ENCODE measurements at places on chromosomes 6 and 20. TPM values are rescaled to one million over a fixed set of nuclear protein-coding genes. Genes with fewer than 3 reads are reported as not detected.

DNA sequence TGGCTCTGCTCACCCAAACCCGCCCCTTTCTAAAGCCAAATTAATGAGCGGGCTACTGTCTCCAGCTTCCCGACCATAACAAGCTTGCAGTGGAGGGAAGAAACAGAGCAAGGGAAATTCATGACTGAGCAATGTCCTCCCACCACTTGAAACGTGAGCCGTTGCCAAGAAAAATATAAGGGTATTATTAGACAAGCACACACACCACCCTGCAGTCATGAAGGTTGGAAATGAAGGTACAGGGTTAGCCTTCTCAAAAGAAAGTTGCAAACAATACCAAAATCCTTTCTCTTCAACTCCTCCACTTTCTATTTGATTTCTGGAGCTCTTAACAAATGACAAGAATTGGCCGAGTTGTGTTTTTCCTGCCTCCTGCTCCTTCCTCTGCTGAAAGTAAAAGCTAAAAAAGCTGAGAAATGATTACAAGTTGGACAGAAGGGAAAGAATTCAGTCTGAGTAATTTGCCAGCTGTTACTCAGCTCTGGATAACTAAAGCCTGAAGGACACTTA lies 151.1 kb upstream of the B3GAT2 start:
- DNase-seq, result no peak

DNA sequence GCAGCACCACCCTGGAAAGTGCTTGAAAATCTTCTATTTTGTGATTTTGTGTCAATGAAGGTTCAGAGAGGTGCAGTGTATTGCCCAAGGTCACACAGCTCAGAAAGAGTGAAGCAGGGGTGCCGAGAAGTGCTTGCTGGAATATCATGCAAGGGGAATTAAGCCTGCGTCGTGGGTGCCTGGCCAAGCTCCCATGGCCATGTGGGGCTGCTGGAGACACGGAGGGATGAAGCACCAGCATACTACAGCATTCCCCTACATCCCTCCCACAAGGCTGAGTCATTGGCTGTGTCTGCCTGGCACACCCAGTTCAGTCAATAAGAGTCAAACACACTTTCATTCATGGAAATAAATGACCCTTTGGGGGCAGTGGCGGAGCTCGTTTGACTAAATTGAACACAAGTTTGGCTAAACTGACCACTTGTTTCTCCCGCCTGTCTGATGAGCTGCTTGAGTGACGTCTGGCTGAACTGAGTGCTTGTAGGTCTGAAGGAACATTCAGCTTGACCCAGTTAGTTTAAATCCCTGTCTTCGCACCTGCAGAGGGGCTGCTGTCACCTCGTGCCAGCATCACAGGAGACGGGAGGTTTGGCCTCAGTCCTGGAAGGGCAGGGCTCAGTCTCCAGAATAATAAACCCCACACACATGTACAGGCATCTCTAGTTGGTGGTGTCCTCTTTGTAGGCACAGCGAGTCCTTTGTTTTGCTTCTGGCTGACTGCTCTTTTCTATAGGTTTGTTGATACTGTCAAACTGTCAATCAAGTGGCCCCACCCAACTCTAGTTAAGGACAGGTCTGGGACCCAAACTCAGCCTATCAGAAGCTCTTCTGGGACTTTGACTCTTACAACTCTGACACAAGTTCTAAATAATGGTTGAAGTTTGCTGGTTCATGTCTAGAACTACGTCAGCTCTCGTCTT lies 8.4 kb upstream of the TGM2 start:
- peak; percentile 51 for DNase-seq

DNA sequence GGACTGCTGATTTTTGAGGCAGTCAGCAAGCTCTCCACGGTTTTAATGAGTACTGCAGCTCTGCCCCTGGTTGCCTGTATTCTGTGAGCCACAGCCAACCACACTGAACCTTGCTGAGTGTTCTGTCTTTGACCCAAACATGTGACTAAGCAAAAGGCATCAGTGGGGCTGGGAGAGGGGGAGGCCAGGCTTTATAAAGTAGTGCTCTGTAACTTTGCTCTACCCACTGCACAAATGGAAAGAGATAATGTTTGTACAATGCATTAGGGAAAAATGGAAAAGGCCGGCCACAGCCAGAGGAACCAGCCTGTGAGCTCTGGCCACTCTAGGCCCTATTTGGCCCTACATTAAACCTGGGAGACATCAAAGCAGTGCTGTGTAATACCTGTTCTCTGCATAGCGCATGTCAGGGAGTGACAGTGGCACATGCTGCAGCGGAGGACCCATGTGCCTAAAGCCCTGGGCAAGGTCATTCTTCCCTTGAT lies 22.0 kb downstream of the KLHL31 start:
- DNase-seq, result no peak

- DNase-seq, result no peak
Measured at GRCh38 chr20:49283176-49283702, 5.4 kb upstream of the ZNFX1 start.

GRCh38 chr20:49631061-49631716 lies 63.3 kb upstream of the PTGIS start:
- no peak for DNase-seq

DNA sequence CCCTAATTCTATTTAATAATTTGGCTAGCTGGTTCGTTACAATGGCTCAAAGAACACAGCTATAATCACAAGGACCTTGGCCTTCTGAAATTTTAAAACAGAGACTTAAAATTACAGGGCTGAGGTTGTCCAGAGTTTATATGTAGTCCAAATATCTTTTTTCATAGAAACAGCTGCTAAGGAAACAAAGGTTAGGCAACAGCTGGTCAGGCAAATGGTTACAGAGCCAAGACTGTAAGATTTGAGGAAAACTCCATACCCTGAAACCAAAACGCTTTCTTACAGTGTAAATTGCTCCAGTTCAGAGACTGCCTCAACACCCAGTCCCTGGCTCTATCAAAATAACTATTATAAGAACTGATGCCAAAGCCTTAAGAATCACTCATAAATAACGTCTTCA lies 9.7 kb upstream of the ARHGAP18 start:
- no peak for DNase-seq

GRCh38 chr6:170311696-170312095 lies 5.1 kb downstream of the FAM120B start:
- no peak for DNase-seq

- DNase-seq, result no peak
Measured at GRCh38 chr20:22887796-22888195, 147.3 kb upstream of the SSTR4 start.

GRCh38 chr6:37904590-37904989 lies 85.1 kb downstream of the ZFAND3 start:
- DNase-seq, result no peak

- DNase-seq, result no peak
Measured at GRCh38 chr6:132341646-132342045, 59.6 kb downstream of the MOXD1 start.

DNA sequence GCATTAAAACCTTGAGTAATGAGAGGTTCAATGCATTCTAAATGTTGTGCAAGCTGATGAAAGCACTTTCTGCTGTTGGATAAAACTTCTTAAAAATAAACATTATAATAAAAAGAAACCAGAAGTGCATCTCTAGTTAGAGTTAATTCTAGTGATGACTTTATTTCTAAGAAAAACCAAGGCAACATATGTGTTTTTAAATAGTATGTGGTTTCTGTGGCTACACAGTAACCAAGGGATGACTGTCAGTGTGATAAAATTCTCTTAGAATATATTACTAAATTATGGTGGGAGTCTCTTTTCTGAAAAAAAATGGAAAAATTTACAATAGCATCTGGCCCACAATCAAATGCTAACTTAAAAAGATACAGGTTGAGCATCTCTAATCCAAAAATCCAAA lies 117.0 kb downstream of the ME1 start:
- DNase-seq, result no peak

DNA sequence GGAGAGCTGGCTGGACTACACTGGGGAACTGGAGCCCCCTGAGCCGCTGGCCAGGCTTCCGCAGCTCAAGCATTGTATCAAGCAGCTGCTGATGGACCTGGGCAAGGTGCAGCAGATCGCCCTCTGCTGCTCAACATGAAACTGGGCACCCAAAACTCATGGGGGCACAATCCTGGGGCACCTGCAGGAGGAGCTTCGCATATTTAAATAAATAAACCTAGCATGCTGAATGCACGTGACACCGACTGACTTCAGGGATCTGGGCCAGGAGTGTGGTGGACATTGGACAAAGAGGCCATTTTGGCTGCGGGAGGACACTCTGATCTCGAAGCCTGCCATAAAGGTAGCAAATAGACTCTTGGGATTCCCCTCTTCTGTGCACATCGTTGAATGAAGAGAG lies 6.8 kb downstream of the SCAND1 start:
- DNase-seq, result no peak

GRCh38 chr20:45892049-45892825 lies 1.1 kb downstream of the CTSA start:
- no peak for DNase-seq

- DNase-seq, result no peak
Measured at GRCh38 chr6:12481850-12482249, 191.7 kb downstream of the EDN1 start.

- DNase-seq, result no peak
Measured at GRCh38 chr6:42251500-42251899, 33.8 kb upstream of the MRPS10 start.

DNA sequence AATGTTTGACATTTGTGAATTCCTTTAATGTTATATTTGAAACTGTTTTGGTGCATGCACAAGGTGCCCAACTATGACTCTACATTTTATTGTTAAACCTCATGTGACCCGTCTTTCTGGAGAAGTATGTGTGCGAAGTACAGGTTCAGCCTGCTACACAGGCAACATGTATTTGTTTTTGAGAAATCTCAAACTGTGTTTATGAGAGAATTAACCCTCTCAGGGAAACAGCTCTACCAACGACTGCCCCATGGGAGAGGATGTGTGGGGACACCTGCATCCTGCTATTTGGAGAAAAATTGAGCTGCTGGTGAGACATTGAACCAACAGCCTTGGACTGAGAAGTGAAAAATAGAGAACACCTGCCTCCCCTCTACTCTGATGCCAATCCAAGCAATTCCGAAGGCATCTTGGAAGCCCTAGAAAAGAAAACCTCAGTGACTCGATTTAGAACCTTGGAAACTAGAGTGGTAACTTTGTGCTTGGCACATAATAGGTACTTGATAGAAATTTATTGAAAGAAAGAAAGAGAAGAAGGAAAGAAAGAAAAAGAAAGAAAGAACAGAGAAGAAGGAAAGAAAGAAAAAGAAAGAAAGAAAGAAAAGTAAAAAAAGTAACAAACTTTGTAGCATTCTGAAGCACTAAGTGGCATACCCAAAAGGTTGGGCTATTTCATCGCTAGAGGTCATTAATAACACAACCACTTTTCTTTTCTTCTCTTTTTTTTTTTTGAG lies 2.9 kb upstream of the AKAP12 start:
- DNase-seq, result no peak

GRCh38 chr6:156250593-156250992 lies 526.6 kb upstream of the ARID1B start:
- DNase-seq, result no peak

- DNase-seq, result no peak
Measured at GRCh38 chr6:5450073-5450472, 188.8 kb downstream of the FARS2 start.

Gene C6orf58
- total RNA-seq, result not detected

Gene LGSN
- not detected for total RNA-seq

Gene RNF217
- total RNA-seq, result 7.4 TPM

Gene CCR6
- 0.67 TPM for total RNA-seq

Gene CST5
- total RNA-seq, result not detected

Gene FERMT1
- total RNA-seq, result 21.2 TPM

Gene GJA10
- not detected for total RNA-seq

Gene PSMA7
- 264 TPM for total RNA-seq

Gene COL12A1
- 10.9 TPM for total RNA-seq

Gene MAP3K4
- 24.3 TPM for total RNA-seq

Gene DUSP15
- total RNA-seq, result 19.8 TPM
